Pancreas (tissue), 10 donors: ENCODE measurements at places on chromosomes 13 and 19. TPM values are rescaled to one million over a fixed set of nuclear protein-coding genes. Genes with fewer than 3 reads are reported as not detected.
A peak's percentile ranks its signal among the peaks of the same experiment; 100 is the strongest.

DNA sequence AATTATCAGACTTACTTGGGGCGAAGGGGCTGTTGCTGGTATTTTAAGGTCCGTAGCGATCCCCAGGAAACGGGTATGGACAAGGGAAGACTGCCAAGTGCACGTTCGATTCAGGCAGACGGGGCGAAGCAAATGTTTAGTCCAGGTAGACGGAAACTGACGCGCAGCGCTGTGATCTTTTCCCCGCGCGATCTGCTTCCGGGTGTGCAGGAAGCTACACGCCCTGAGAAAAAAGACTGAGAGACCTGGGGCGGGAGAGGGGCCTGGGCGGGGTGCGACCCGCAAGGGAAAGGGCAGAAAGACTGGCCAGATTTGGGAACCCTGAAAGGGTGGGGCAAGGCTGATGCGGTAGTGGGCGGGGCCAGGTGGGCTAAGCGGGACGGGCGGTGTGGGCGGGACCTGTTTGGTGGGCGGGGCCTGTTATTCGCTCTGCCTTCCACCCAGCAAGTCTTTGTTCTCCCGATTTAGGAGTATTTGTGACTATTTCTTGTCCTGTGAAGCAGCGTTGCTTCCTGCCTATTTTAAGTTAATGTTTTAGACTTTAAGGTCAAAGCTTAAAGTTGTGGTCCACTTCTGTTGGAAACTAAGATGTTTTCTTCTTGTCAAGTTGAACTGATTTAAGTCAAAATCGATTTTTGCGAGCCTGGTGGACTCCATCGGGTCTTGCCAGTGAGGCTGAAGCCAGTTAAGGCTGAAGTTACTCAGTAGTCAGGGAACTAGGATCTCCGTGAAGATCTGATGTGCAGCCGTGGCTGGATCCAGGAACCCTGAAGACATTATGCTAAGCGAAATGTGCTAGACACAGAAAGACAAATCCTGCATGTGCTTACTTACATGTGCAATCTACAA lies at the start of gene ZNF836:
Gene ZNF836 (minus strand): TSS at position 301 of the 849 bp plus-strand sequence. CDS start 3,549 bp downstream, outside the sequence.
- H3K4me3 ChIP-seq: peak within 1 kb of the TSS; percentile 75
- no peaks in the 10 kb centered on the region for H3K27me3 ChIP-seq
- peaks cover 4% of the 10 kb centered on the region for H3K36me3 ChIP-seq
- DNase-seq: peak; percentile 92
- peaks cover 4% of the 10 kb centered on the region for H3K4me1 ChIP-seq

GRCh38 chr13:50375792-50376191 lies 360.5 kb downstream of the KCNRG start:
- H3K27me3 ChIP-seq: no peaks in the 10 kb centered on the region
- H3K4me1 ChIP-seq: no peaks in the 10 kb centered on the region
- no peak overlapping the region for H3K4me3 ChIP-seq
- no peak overlapping the region for H3K27ac ChIP-seq
- DNase-seq: no peak

GRCh38 chr13:55990631-55991030 lies 1150.1 kb upstream of the PRR20A start:
- peaks cover 9% of the 10 kb centered on the region for H3K4me1 ChIP-seq
- H3K27ac ChIP-seq: no peak overlapping the region
- H3K4me3 ChIP-seq: no peak overlapping the region
- DNase-seq: no peak
- no peaks in the 10 kb centered on the region for H3K36me3 ChIP-seq
- H3K27me3 ChIP-seq: no peaks in the 10 kb centered on the region

GRCh38 chr13:85461621-85462020 lies 337.6 kb downstream of the SLITRK6 start:
- no peaks in the 10 kb centered on the region for H3K27me3 ChIP-seq
- H3K27ac ChIP-seq: no peak overlapping the region
- no peaks in the 10 kb centered on the region for H3K36me3 ChIP-seq
- DNase-seq: no peak

The PGLYRP2 gene
- not detected for total RNA-seq
